Endodermal cell (in vitro differentiated cells): ENCODE measurements at places on chromosomes 4 and X. TPM values are rescaled to one million over a fixed set of nuclear protein-coding genes. Genes with fewer than 3 reads are reported as not detected.

TSPAN7 gene
- 6.2 and 7.2 TPM in 2 replicates for total RNA-seq

TEX13B gene
- 0.25 TPM in 1 of 2 replicates, not detected in the other for total RNA-seq

HSFX3 gene
- not detected in 3 replicates for total RNA-seq

GYPE gene
- total RNA-seq = 0.48 and 1.4 TPM in 2 replicates

SRPX2 gene
- total RNA-seq = 0.44 and 1.4 TPM in 2 replicates

CT45A2 gene
- not detected in 3 replicates for total RNA-seq

- H3K4me3 ChIP-seq = no peak overlapping the region
- DNase-seq = no peak
- no peaks in the 10 kb centered on the region for H3K36me3 ChIP-seq
- H3K27ac ChIP-seq = no peak overlapping the region
- no peaks in the 10 kb centered on the region for H3K27me3 ChIP-seq
Observed at GRCh38 chrX:127129510-127129909, 310.0 kb downstream of the PRR32 start.

GRCh38 chrX:39439906-39440798, 638.9 kb downstream of the MID1IP1 start:
- DNase-seq = no peak
- H3K27me3 ChIP-seq = no peaks in the 10 kb centered on the region
- H3K27ac ChIP-seq = no peak overlapping the region
- H3K4me1 ChIP-seq = peaks cover 4% of the 10 kb centered on the region

DNA sequence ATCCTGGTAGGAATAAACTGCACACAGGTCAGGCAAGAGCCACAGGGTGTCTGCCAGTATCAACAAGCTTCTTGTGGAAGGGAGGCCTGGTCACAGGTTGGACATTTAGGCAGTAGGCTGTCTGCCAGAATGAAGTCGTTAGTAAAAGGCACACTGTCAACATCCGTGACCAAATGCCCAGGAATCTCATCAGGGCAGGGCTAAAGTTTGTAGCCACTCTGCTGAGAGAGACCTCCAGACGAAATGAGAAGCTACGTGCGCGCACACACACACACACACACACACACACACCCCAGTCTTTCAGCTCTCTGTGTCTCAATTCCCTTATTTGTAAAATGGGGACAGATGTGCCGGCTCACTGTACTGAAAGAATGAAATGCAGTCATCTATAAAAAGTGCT, 408.7 kb upstream of the ZFP42 start:
- no peaks in the 10 kb centered on the region for H3K27me3 ChIP-seq
- H3K4me3 ChIP-seq = no peak overlapping the region
- no peaks in the 10 kb centered on the region for H3K36me3 ChIP-seq
- no peak overlapping the region for H3K27ac ChIP-seq

GRCh38 chr4:42399393-42399792, 2.1 kb downstream of the SHISA3 start:
- peaks cover 68% of the 10 kb centered on the region for H3K27me3 ChIP-seq
- H3K27ac ChIP-seq = no peak overlapping the region
- DNase-seq = peak; percentile 78
- no peaks in the 10 kb centered on the region for H3K4me1 ChIP-seq

DNA sequence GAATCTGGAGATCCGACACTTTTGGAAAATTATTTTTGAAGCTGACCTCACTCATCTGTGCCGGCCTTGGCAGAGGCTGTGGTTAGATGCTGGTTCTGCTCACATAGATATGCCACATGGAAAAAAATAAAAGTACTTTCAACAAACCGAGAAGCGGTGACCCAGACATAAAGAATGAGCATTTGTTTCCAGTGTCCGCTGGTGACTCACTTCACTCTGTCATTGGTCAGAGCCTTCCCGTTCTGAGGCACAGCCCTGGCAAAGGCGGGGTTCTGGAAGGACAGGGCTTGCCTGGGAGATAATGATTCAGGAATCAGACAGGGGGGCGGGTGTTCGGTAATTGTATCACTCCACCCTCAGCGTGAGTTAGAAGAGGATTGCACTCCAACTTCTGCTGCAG, 172.4 kb upstream of the MXRA5 start:
- no peaks in the 10 kb centered on the region for H3K36me3 ChIP-seq
- no peak overlapping the region for H3K27ac ChIP-seq
- no peak overlapping the region for H3K4me3 ChIP-seq
- DNase-seq = no peak
- H3K4me1 ChIP-seq = no peaks in the 10 kb centered on the region

DNA sequence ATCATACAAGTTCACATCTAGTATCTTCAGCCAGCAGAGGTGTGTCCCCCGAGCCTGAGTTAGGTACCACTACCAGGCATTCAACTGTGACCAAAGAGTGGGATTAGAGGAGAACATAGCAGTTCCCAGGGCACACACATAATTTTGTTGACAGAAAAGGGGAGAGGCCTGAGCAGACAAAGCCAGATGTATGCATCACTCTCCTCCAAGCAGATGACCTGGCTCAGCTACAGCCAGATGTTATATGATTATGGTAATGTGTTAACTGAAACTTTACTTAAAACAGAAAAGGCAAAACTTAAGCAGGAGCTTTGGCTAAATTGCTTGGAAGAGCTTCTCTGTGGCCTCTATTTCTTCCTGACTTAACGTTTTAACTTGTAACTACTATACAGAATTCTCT, 88.9 kb downstream of the CC2D2A start:
- H3K36me3 ChIP-seq = no peaks in the 10 kb centered on the region
- no peaks in the 10 kb centered on the region for H3K27me3 ChIP-seq
- H3K4me1 ChIP-seq = no peaks in the 10 kb centered on the region

DNA sequence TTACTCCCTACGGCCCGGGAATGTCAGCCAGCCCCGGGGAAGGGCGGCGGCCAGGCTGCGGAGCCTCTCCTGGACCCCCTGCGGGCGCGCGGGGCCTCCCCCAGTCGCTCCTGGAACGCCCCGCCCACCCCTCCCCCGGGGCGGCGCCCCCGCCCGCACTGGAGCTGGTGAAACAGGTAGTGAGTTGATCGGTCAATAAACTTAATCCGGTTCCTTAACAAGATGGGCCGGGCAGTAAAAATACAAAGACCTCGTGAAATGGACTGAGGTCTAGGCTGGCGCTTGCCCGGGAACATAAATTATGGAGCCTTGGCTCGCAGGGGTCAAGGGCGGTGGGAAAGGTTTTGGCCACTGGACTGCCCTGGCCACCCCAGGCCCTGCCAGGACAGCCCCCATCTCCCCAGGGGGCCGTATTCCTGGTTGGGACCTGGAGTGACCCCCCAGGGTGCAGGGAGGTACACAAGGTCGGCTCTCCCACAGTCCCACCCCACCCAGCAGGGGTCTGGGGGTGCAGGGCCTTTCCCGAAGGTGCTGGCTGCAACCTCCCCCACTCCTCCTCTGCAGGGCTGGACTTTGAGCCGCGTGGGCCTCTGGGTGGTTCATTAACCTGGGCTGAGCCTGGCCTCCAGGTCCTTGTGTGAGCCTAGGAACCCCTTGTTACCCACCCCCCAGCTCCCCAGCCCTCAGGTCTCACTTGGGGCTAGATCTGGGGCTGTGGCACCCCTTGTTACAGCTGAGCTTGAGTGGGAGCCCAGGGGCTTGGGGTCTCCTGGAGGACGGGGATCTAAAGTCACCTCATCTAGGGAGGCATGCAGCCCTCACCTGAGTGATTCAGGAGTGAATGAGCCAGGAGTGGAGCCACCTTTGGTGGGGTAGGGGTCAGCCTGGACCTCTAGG, 2.5 kb downstream of the FGFR3 start:
- H3K4me3 ChIP-seq = peak overlapping the region; percentile 80
- peaks cover 7% of the 10 kb centered on the region for H3K4me1 ChIP-seq
- peaks cover 17% of the 10 kb centered on the region for H3K27me3 ChIP-seq
- DNase-seq = peak; percentile 76
- no peaks in the 10 kb centered on the region for H3K36me3 ChIP-seq

DNA sequence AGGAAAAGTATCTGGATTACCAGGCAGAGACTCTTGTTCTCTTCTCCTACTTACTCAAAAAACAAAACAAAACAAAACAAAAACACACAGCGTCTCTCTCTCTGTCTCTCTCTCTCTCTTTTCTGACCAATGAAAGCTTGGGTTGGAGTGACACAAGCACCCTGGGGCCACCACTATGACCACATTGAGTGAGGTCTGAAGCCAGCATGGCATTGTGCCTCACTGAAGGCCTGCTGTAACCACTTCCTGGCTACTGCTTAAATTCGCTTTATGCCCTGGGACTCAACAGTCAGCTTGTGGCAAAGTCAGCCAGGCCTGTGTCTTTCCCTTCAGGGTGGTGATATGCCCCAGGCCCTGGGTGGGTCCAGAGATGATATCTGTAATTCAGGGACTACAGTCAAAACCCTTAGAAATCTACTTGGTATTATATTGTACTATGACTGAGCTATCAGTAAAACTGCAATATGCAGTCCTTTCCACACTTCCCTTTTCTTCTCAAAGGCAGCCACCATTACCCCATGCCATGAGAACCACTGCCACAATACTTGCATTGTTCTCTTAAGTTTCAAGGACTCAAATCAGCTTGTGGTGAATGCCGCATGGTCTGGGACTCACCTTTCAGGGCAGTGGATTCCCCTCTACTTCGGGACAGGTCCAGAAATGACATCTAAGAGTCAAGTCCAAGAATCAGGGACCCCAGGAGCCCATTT, 606.8 kb upstream of the KLHL4 start:
- no peaks in the 10 kb centered on the region for H3K27me3 ChIP-seq
- H3K4me3 ChIP-seq = no peak overlapping the region
- H3K27ac ChIP-seq = no peak overlapping the region
- no peaks in the 10 kb centered on the region for H3K4me1 ChIP-seq

DNA sequence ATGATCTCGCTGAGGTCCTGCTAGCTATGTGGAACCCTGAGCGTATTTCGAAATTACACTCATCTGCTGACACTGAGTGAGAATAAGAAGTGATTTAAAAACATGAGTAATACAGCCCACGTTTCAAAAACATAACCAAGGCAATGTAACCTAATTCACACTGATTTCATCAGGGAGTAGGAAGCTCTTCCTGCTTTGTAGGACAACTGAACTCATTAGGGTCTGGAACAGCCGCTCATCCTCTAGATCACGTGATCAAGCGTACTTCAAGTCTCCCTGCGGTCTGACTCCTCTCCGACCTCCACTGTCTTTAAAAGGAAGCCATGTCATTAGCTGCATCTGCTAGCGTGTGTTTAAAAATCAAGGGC, 138.0 kb downstream of the NSUN7 start:
- DNase-seq = no peak
- no peak overlapping the region for H3K4me3 ChIP-seq
- no peak overlapping the region for H3K27ac ChIP-seq
- H3K27me3 ChIP-seq = no peaks in the 10 kb centered on the region
- H3K36me3 ChIP-seq = peaks cover 23% of the 10 kb centered on the region

DNA sequence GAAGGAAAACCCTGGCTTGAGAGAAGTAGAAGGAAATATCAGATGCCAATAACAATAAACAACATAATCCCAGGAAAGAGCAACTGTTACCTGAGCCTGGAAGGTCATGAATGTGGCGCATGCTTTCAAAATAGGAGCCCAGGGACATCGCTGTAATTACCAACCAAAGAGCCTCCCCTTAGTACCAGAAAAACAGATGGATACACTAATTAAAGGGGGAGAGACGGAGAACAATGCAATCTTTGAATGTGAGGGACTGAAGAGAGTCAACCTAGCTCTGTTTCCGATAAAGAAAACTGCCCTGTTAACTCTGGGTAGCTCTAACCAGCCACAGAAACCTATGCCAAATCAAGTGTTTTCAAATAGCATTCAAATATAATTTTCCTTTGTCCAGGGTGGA, 161.4 kb downstream of the ENOX2 start:
- H3K27ac ChIP-seq = peak overlapping the region; percentile 58
- no peak for DNase-seq
- H3K27me3 ChIP-seq = no peaks in the 10 kb centered on the region
- H3K36me3 ChIP-seq = no peaks in the 10 kb centered on the region
- H3K4me3 ChIP-seq = no peak overlapping the region
- H3K4me1 ChIP-seq = no peaks in the 10 kb centered on the region

- H3K4me1 ChIP-seq = no peaks in the 10 kb centered on the region
- H3K27me3 ChIP-seq = no peaks in the 10 kb centered on the region
- no peak overlapping the region for H3K4me3 ChIP-seq
- no peak overlapping the region for H3K27ac ChIP-seq
- no peaks in the 10 kb centered on the region for H3K36me3 ChIP-seq
Observed at GRCh38 chrX:19750028-19750782, 137.2 kb downstream of the SH3KBP1 start.

DNA sequence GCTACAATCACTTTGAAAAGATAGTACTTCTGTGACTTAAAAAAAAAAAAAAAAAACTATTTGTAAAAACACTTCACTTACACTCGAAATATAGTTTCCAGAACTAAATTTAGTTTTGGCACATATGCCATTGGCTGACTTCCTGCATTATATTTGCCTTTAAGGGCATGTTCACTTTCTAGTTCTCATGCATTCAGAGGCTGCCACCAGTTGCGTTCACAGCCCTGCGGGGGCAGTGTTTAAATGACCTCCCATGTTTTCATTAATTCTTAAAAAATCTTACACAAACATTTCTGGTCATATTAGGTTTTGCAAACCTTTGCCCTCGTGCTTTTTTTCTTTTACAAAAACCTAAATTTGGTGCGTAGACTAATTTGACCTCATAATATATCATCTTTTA, 12.4 kb upstream of the ARHGAP6 start:
- no peaks in the 10 kb centered on the region for H3K4me1 ChIP-seq
- no peaks in the 10 kb centered on the region for H3K36me3 ChIP-seq
- no peak overlapping the region for H3K4me3 ChIP-seq
- H3K27me3 ChIP-seq = no peaks in the 10 kb centered on the region
- H3K27ac ChIP-seq = no peak overlapping the region
